ENCODE measurements at places on chromosomes 6 and 20.

DNA sequence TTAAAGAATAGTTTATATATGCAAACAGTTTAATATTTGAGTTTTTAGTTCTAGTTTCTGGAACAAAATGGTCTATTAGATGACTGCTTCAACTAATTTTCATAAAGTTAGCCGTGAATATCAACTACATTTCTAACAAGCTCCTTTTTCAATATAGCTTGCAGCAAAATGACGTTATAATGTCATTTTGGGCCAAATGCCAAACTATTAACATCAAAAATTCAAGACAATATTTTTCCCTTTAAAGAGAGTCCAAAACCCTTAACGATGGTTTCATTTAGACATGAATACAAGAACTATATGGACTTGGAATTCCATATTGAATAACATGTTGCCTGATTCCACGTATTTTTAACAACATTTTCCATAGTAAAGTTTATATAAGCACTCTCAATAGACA is 91.0 kb downstream of the SMLR1 start:
- DNase-seq: no peak

DNA sequence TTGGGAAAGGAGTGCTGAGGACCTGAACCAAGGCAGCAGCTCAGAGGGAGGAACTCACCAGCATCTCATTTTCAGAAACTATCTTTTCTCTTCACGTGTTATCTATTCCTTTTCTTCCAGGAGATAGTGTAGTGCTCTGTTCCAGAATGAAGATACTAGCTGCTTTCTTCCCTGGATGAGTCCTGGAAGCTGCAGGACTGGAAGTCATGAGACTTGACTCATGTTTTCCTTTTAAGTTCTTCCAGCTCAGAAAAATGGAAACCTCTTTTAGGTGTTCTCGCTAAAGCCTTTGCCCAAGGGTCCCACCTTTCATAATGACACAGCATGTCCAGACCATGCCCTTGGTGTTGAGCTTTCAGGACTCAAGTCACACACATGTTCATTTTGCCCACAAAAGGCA is 106.7 kb downstream of the UNC5CL start:
- DNase-seq: no peak

DNA sequence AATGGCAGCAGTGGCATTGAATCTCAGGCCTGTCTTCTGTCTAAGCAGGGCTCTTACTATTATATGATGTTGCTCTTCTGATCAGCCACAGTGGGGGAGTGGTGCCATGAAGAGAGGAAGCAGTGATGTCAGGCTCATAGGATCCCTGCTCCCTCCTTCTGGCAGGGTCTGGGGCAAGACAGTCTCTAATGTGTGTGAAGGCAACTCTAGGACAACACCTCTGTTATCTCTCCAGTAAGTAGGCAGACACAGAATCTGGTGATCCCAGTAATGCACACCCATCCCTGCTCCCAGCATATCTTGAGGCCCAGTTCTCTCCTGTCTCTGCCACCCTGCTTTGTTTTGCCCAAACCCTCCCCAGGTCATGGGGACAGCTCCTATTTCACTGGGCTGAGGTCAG is 8.8 kb downstream of the C20orf202 start:
- no peak for DNase-seq

- no peak for DNase-seq
Observed at GRCh38 chr6:37550191-37550831, 50.6 kb upstream of the CCDC167 start.

DNA sequence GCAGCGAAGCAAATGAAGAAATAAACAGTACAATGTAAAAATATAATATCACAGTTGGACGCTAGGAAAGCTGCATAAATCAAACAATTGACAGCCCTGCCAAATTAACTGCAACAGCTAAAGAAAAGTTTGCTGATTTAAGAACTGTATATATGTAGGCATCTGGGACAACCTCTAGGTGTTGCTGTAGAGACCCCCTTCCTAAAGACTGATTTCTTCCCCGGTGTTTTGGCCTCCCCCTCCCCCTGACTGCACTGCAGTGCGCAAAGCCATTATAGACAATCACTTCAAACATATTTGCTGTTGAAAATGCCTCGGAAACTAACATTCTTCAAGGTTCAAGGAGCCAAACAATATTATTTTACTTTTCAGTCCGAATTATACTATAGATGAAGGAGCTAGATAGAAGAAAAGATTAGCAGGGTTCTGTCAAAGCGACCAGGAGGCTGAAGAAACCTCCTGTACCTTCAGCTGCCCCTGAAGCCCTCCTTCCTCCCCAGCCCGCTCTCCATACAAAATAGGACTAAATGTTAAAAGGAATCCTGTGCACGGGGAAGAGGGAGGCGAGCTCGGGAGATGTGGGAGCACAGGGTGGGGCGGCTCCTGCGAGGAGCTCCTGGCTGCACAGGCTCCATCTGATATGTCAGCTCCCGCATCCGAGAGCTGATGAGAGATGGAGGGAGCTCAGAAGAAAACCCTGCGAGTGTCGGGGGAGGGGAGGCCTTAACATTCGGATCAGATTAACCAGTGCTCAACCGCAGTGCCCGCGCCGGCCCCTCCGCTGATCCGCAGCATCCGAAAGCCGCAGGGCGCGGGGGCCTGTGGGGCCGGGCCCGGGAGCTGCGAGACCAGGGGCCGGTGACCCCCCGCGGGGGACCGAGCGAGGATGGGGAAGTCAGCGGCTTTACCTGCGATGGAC is 822 bp downstream of the ELOVL4 start:
- DNase-seq: no peak

- no peak for DNase-seq
Observed at GRCh38 chr6:111769365-111770152, 103.7 kb downstream of the FYN start.

- DNase-seq: no peak
Observed at GRCh38 chr20:61268024-61268423, 16.0 kb downstream of the CDH4 start.

- no peak for DNase-seq
Observed at GRCh38 chr6:54377776-54378175, 69.5 kb downstream of the TINAG start.

DNA sequence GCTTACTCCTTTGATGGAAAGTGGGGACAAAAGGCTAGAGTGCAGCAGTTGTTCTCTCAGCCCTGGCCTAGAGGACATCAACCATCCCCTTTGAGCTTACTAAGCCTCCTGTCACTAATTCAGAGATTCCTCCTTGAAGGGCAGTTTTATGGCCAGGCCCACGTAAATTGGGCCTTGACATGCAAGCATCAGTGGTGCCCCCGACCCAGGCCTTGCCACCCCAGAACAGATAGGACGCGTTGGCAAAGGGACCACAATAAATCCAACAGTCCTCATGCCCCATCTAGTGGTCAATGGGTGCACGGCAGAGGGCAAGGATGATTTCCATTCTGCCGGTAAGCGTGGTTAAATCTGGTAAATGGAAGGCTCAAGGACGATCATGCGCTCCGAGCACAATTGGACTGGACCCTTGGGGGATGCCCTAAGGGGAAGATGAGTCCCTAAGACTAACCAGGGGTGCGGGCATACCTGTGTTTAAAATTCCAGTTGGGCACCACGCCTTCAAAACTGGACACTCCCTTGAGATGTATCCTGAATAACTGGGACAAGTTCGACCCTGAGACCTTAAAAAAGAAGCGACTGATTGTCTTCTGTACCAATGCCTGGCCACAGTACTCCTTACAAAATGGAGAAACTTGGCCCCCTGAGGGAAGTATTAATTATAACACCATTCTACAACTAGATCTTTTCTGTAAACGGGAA is 32.6 kb downstream of the CEP85L start:
- no peak for DNase-seq

Data from NCI-H2107 (cell line).